ENCODE measurements at places on chromosomes 1 and 21.

GRCh38 chr1:232568331-232568852 is 61.5 kb downstream of the SIPA1L2 start:
- no peak for DNase-seq

DNA sequence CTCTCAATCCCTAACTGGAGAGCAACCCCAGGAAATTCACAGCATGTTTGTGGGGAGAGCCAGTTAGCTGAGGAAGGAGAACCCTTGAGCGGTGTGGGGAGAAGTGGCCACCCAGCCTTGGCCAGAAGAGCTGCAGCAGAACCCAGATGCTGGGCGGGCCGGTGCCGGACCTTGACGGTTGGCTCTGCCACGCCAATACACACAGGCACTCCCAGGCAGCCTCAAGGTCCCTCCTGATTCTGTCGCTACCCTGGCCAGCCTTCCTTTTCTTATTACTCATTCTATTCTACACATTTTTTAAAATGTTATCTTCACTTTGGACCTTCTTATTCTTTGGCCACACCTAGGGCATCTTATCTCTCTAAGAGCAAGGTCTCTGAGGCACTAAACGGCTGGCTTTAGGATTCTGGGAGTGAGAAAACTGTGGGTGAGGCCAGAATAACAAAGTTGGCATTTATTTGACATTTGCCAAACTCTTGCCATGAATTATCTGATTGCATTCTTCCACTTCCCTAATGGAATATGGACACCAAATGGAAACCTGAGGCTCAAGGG is 50.4 kb upstream of the GPR37L1 start:
- DNase-seq = peak; percentile 68

GRCh38 chr21:45551783-45552695 is 9.8 kb upstream of the SLC19A1 start:
- DNase-seq = peak; percentile 19

DNA sequence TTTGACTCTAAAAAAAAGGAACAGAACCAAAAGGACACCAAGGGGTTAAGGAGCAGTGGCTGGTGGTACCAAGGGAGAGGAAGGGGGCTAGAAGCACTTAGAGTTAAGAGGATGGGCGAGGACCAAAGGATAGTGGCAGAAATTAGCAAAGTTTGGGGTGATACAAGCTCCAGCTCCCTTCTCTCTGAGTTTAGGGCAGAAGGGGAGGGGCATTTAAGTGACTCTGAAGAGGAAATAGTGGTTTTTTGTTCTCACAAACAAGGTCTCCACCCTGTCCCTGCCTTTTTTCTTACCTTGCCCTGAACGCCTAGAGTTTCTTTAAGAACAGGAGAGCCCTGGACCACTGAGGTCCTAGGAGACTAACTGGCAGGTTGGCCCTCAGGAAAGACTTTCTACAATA is 3.3 kb downstream of the CDC42SE1 start:
- DNase-seq = no peak

- no peak for DNase-seq
Measured at GRCh38 chr1:82177192-82177591, 376.5 kb downstream of the ADGRL2 start.

DNA sequence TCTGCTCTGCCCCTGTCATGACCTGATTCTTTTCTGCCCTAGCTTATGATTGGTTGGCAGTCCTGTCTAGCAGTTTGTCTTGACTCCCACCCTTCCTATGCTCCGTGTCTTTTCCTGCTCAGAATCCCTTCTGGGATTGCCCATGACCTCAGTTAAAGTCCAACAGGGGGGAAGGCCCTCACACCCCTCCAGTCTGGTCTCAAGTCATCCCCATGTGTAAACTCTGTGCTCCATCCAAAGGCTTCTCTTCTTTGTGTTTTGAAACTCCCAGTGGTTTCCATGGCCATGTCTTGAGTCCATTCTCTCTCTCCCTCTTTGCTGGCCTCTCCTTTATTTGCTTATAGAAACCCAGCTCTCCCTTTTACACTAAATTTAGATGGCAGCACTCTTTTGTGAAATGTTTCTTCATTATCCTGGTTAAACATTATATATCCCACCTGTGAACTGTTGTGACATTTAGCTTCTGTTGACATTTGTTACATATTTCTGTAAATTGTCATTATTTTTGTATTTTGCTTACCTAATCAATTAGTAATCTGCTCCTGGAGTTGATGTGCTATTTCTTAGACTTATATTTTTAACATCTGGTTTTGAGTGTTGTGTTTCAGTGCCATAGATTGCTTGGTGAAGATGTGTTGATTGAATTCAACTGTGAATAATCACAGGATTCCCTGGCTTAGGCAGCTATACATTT is 48.9 kb upstream of the GCLM start:
- DNase-seq = no peak

DNA sequence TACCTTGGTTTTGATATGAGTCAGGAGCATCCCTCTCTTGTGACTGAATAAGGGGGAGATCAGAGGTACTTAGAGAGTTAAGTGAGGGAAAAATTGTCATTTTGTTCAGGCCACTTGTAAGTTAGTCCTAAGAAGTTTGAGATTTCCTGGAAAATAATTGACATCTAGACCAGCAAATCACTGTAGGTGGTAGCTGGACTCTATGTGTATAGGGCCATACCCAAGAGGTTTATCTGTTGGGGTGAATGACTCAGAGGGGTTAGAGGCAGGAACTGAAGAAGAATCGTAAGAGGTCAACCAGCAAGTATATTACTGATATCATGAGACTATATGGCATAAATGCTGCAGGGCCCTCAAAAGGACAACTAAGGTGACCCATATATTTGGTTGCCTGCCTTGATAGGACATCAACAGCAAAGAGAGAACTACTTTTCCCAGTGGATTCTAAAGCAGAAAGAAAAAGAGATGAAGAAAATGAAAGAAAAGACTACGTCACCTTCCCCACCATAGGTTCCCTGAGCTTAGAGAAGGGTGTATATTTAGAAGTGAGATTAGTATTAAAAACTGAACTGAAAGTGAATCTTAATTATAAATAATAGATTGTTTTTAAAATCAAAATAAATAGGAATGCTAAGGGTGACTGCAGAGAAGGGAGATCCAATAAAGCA is 8.0 kb upstream of the RNPC3 start:
- DNase-seq = no peak

GRCh38 chr1:235735621-235736020 is 86.0 kb upstream of the GNG4 start:
- DNase-seq = no peak

DNA sequence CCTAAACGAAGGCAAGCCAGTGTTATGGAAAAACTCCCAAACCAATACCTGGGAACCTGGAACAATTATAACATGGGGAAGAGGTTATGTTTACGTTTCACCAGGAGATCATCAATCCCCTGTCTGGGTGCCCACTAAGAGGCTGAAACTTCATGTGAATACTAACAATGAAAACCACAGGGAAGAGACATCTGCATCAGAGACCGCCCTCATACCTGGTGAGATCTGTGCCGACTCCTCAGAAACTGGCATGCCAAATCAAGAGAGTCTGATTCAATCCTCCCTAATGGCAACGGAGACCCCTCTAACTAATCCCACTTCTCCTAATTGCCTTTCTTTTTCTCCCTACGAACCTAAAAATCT is 163.2 kb downstream of the IER5 start:
- DNase-seq = no peak

GRCh38 chr21:31781737-31782136 is 49.8 kb upstream of the SCAF4 start:
- DNase-seq = no peak

DNA sequence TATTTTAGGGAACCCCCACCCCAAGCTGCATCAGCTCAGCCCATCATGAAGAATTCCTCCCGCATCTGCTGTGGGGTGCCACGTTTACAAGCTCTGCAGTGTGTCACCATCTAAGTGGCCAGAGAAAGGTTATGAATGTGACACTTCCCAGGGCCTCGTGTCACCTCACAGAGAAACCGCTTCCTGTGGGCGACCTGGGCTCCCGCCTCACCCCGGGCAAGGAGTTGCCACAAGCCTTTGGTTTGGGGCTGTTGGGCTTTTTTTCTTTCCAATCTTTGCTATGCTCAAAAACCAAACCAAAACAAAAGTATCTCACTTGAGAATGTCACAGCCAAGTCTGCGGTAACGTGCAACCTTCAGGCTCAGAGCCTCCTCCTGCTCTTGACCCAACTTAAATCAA is 82.1 kb upstream of the ARHGEF16 start:
- no peak for DNase-seq

- DNase-seq = no peak
Measured at GRCh38 chr1:99228153-99228552, 36.1 kb upstream of the PLPPR4 start.

- DNase-seq = no peak
Measured at GRCh38 chr1:176499671-176500070, 36.7 kb downstream of the PAPPA2 start.

GRCh38 chr1:112686835-112687234 is 12.4 kb downstream of the MOV10 start:
- DNase-seq = no peak

- no peak for DNase-seq
Measured at GRCh38 chr1:57208741-57209302, 215.0 kb downstream of the DAB1 start.

DNA sequence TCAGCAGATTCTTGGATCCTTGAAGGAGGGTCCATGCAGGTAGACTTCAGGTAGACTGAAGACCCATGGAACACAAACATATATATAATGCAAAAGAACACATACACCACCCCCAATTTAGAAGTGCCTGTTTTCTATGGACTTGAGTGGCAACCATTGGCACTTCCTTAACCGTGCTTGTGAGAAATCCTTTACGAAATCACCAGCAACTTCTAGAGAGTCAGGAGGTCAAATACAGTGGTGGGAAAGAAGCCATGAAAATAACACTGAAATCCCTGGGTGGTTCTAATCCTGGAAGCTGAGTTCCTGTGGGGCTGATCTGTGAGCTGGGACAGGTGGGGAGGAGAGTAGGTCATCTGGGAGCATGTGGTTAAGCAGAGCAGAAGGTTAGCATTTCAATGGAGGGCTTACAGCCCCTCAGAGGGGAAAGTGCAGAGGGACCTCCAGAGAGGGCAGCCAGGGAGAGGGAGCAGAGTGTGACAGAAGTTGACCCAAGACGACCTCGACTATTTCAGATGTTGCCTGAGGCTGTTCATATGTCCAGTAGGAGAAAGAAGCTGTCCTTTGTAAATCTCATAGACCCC is 13.0 kb upstream of the IL10 start:
- DNase-seq = no peak

GRCh38 chr1:93399781-93400180 is 48.1 kb upstream of the FNBP1L start:
- DNase-seq = no peak

- no peak for DNase-seq
Measured at GRCh38 chr1:64437453-64437852, 32.5 kb upstream of the CACHD1 start.

DNA sequence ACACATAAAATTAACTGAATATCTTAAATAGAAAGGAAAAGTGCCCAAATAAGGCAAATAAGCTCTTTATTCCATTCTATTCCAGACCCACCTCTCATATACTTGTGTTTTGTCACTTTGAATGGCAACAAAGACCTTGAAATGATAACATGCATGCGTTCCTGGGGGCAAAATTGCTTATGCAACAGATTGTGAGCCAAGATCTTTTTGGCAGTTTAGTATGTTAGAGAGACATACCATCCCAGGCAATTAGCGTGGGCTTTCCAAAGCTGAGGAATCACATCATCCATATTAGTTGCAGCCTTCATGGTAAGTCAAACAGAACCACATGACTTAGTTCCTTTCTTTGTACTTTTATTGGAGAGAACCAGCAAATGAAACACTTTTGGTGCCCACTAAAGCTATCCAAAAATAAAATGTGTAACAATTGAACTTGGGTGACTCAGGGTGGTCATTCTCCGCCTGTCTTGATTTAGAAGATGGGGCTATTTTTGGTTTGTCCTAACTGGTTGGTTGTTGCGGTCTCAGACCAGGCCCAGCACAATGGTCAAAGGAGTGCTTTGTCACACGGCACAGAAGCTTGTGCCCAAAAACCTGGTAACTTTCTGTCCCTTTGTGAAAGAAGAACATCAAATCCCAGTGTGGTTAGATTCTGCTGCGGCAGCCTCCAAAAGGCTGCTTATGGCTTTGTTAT is 68.7 kb upstream of the ATF3 start:
- no peak for DNase-seq

- DNase-seq = no peak
Measured at GRCh38 chr1:175875556-175875955, 132.2 kb upstream of the TNR start.

- no peak for DNase-seq
Measured at GRCh38 chr1:162251102-162251501, 125.6 kb downstream of the SPATA46 start.

- no peak for DNase-seq
Measured at GRCh38 chr1:118155106-118155505, 29.9 kb downstream of the SPAG17 start.

- DNase-seq = no peak
Measured at GRCh38 chr1:109542657-109543056, 3.0 kb downstream of the GPR61 start.

GRCh38 chr1:206687251-206687914 is 2.7 kb downstream of the MAPKAPK2 start:
- no peak for DNase-seq

DNA sequence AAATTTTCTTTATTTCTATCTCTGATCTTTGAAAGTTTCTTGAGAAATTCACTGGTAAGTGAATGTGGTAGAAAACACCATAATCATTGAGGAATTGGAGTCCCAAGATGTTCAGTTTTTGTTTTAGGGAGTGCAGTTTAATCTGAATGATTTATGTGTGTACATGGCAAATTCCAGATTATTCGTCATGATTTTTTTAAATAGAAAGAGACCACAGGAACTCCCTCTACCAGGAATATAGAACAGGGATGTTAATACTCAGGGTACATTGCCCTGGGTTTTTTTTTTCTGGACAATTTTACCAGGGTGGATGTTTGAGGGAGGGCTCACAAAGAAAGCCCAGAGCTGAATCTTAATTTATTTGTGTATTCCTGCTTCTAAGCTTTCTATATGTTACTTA is 109.0 kb downstream of the VPS13D start:
- no peak for DNase-seq
